ENCODE measurements at places on chromosomes 5 and 9.

- DNase-seq = no peak
These were observed 11.4 kb upstream of the DUSP1 start for GRCh38 chr5:172782169-172783039.

- DNase-seq = no peak
These were observed 37.7 kb upstream of the PCSK5 start for GRCh38 chr9:75852746-75853145.

DNA sequence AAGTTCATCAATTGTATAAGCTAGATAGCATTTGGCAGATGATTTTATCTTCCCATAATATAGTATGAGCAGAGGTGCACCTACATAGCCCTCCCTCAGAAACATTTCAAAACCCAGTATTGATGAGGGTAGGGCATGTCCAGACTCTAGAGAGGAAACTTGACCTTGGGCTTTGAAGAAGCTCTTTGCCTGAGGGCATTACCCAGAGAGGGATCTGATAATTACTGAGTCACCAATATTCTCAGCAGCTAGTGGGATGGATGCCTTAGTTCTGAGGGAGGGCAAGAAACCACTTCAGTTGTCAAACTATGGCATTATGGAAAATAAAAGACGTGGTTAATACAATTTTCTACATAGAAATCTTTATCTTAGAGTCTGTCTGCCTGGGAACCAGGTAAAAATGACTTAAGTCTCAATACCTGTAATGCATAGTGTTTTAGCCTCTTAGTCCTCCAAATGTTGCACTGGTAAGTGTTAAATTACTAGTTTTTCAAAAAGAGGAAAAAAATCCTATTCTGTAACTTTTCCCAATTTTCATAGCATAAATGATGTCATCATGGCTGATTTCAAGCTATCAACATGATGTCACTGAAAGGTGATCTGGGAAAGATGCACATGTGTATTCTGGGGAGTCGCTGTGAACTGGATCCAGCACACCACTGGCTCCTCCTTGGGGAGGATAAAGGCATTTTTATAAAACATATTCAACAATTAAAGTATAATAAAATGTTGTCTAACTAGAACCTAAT, 809.0 kb downstream of the KCTD16 start:
- DNase-seq = no peak

- peak; percentile 85 for DNase-seq
These were observed 98.8 kb upstream of the BASP1 start for GRCh38 chr5:17118631-17119030.

DNA sequence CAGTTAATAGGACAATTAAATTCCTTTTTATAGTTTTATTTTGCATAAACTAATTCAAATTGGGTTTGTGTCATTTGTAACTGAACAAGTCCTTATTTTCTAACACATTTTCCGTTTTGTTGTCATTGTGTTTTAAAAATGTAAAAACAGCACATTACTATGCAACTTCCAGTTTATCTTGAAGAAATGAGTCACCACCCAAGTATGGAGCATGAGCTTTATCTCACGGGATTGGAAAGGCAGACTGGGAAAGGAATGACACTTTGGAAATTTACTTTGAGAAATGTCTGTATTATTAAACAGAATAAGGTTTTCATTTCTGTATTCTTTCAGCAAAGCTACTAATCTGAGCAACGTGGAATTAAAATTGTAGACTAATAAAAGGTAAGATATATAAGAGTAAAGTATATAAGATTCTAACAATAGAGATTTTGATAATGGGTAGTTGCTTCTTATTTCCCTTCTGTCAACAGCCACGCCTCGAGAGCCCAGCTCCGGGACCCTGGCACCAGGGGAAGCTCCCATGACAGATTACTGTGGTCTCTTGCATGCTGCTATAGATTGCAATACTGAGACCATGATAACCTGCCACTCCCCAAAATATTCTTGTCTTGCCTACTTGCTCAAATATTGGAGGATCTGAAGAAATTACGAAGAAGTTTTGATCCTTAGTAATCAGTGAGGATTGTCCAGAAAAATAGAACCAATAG, 433.1 kb downstream of the CHSY3 start:
- no peak for DNase-seq

GRCh38 chr5:53969176-53969730, 341.1 kb downstream of the ARL15 start:
- no peak for DNase-seq

DNA sequence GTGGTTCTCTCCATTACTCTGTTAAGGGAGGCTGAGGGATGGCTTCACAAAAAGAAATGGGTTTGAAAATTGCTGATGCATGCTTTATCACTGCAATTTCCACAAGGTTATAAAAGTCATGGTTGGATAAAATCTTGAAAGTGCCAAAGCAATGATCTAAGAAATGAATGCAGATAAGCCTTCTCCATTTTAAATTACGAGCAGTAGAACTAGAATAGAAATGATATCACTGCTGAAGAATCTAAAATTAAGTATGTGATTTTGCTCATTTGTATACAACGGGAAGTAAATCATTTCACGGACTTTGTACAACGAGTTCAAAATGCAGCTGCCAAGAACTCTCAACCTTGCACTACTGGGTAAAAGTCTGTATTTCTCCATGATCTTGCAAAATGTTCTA, 299.0 kb downstream of the PRELID2 start:
- DNase-seq = no peak

DNA sequence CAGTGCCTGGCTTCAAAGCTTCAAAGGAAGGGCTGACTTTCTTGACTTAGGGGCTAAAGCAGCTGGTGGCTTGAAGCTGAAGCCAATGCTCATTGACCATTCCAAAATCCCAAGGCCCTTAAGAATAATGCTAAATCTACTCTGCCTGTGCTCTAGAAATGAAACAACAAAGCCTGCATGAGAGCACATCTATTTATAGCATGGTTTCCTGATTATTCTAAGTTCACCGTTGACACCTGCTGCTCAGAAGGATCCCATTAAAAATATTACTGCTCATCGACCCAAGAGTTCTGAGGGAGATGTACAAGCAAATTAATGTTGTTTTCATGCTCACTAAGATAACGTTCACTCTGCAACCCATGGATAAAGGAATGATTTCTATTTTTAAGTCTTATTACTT, 6.7 kb downstream of the TMEM174 start:
- no peak for DNase-seq

DNA sequence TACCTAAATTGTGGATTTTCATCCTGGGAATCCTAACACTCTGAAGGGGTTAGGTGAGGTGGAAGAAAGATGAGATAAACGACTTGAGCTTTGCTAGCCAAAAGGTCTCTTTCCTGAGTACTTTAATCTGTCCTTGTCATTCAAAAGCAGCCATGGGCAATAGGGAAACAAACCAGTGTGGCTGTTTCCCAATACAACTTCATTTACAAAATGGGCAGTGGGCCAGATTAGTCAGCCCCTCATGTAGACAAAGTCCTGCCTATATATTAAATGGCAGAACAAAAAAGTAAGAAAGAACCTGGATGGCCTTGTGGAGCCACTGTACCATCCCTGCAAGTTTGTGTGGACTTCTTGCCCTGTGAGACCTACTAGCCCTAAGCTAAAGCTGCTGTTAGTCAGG, 51.0 kb upstream of the NFIL3 start:
- no peak for DNase-seq
